ENCODE measurements at places on chromosomes 12 and 14. TPM values are rescaled to one million over a fixed set of nuclear protein-coding genes. Genes with fewer than 3 reads are reported as not detected.

- DNase-seq: no peak
Measured at GRCh38 chr12:12979126-12979525, 20.9 kb downstream of the HEBP1 start.

The NYNRIN gene
- total RNA-seq: 17.4 TPM

DNA sequence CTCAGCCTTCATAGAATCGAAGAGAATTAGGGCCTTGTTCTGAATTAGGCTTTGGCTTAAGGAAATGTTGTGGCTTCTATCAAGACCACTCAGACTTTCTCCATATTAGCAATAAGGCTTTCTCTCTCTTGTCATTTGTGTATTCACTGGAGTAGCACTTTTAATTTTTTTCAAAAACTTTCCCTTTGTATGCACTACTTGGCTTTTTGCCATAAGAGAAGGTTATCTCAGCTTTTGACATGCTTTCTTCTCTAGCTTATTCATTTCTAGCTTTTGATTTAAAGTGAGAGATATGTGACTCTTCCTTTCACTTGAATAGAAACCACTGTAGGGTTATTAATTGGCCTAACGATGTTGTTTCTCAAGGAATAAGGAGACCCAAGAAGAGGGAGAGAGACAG lies 244.2 kb downstream of the GPHN start:
- no peak for DNase-seq

The HAL gene
- total RNA-seq: 0.14 TPM

- DNase-seq: no peak
Measured at GRCh38 chr12:3213188-3213587, 136.0 kb downstream of the TSPAN9 start.

The CHFR gene
- 23.5 TPM for total RNA-seq
